ENCODE measurements at places on chromosomes 13 and 19. TPM values are rescaled to one million over a fixed set of nuclear protein-coding genes. Genes with fewer than 3 reads are reported as not detected.

The ZFP28 gene
- polyA plus RNA-seq, result 5.3 TPM

The YJEFN3 gene
- polyA plus RNA-seq, result 13.1 TPM

The ZNF429 gene
- polyA plus RNA-seq, result 3.8 TPM

The RNF126 gene
- polyA plus RNA-seq, result 46.1 TPM

The RFPL4AL1 gene
- polyA plus RNA-seq, result not detected

The JSRP1 gene
- 0.29 TPM for polyA plus RNA-seq

The RNF17 gene
- polyA plus RNA-seq, result not detected

The NLRP5 gene
- polyA plus RNA-seq, result not detected

The SPIB gene
- polyA plus RNA-seq, result 0.10 TPM

The MUC16 gene
- not detected for polyA plus RNA-seq

DNA sequence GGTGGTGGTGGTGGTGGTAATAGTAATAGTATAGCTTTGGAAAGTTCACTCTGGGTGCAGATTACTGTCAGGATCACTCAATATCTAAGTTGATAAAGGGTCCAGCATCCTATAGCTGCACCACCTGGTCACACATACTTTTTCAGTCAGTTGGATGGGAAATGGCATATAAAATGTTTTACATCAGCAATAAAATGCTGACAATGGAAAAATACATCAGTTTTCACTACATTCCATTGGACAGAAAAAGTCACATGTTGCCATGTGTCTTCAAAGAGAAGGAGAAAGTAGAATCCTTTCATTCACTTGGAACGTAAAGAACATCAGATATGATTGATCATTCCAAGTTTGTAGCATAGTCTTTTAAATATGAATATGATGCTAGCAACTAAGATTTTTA lies 481.4 kb downstream of the SLITRK6 start:
- no peak for DNase-seq

DNA sequence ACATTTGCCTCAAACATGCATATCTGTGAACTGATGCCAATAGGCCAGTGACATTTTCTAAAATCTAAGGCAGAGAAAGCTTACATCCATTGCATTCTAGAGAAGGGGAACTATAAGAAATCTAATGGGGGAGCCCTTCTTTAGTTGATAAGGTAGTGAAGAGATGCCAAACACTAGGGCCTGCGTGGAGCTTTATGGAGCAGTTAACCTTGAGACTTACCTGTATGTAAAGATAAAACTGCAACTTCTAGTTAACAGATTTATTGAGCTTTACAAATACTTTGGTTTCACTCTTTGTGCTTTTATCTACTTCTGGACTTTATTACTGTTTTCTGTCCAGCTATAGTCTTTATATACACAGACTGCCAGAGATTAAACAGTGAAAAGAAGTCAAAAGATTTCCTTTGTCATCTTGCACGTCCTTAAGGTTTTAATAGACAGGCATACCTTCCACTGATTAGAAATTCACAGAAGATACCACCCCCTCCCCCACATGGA lies 457.6 kb downstream of the KLF12 start:
- no peak for DNase-seq

GRCh38 chr13:99014522-99014921 lies 36.7 kb upstream of the DOCK9 start:
- no peak for DNase-seq

- no peak for DNase-seq
These were observed 63.4 kb downstream of the KCTD12 start for GRCh38 chr13:76822698-76823267.

GRCh38 chr19:1177322-1178114 lies 3.5 kb upstream of the SBNO2 start:
- no peak for DNase-seq

GRCh38 chr13:100836711-100837110 lies 162.1 kb upstream of the TMTC4 start:
- no peak for DNase-seq

GRCh38 chr13:63381078-63381859 lies 1965.6 kb upstream of the PCDH20 start:
- no peak for DNase-seq

GRCh38 chr19:46441866-46442265 lies 13.1 kb upstream of the PNMA8C start:
- DNase-seq, result no peak

- DNase-seq, result no peak
These were observed 44.7 kb downstream of the COL4A2 start for GRCh38 chr13:110351636-110352420.

- DNase-seq, result no peak
These were observed 15.0 kb upstream of the SLC35E1 start for GRCh38 chr19:16586991-16587832.

DNA sequence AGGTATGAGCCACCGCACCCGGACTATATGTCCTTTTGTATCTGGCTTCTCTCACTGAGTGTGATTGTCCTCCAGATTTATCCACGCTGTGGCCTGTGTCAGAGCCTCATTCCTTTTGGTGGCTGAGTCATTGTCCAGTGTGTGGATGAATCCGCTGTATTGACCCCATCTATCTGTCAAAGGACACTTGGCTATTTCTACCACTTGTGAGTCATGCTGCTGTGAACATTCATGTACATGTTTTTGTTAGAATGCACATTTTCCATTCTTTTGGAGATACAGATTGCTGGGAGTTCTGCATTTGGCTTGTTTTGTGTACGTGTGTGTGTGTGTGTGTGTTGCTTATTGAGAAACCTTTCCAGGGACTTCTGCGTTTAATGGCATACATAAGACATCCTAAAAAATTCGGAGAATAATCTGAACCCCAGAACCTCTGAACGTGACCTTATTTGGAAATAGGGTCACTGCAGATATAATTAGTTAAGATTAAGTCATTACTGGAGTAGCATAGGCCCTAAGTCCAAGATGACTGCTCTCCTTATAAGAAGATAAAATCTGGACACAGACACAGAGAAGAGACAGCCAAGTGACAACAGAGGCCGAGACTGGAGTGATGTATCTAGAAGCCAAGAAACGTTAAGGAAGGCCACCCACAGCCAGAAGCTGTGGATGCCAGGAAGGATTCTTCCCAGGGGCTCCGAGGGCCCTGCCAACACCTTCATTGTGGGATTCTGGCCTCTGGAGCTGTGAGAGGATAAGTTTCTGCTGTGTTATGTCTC lies 4.9 kb upstream of the GIPC3 start:
- no peak for DNase-seq

GRCh38 chr13:79081942-79082341 lies 324.1 kb downstream of the RBM26 start:
- no peak for DNase-seq

GRCh38 chr13:40341501-40341900 lies 324.9 kb downstream of the FOXO1 start:
- DNase-seq, result no peak

DNA sequence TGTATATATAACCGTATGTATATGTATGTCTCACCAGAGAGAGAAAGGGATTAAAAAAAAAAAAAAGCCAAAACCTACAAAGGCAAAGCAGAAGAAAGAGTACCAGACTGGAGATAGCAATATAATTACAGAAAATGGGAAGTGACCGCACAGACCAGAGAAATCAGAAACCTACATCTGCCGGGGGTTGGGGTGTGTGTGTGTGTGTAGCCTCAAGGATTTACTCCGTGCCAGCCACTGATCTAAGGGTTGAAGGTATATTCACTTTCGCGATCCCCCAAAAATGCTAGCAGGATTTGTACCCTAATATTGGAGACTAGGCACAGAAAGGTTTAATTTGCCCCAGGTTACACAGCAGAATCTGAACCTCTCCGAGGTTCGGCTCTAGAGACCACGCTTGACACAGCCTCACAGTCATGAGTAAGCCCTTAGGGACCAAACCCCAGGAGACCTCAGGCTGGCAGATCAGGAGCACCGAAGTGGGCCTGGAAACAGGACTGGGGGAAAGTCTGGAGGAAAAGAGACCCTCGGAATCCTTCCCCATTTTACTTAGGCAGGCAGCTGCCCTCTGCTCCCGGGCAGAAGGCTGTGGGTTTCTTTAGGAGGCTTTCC lies 14.8 kb downstream of the ARL11 start:
- DNase-seq, result no peak
